ENCODE measurements at places on chromosomes 11 and 22. TPM values are rescaled to one million over a fixed set of nuclear protein-coding genes. Genes with fewer than 3 reads are reported as not detected.
A peak's percentile ranks its signal among the peaks of the same experiment; 100 is the strongest.

Gene PATE1
- total RNA-seq: not detected

Gene TPBGL
- 0.51 TPM for total RNA-seq

GRCh38 chr11:130510407-130511006, 62.1 kb downstream of the ADAMTS15 start:
- peak; percentile 56 for DNase-seq

GRCh38 chr22:32364210-32364609, 6.5 kb downstream of the RFPL3 start:
- DNase-seq: no peak

DNA sequence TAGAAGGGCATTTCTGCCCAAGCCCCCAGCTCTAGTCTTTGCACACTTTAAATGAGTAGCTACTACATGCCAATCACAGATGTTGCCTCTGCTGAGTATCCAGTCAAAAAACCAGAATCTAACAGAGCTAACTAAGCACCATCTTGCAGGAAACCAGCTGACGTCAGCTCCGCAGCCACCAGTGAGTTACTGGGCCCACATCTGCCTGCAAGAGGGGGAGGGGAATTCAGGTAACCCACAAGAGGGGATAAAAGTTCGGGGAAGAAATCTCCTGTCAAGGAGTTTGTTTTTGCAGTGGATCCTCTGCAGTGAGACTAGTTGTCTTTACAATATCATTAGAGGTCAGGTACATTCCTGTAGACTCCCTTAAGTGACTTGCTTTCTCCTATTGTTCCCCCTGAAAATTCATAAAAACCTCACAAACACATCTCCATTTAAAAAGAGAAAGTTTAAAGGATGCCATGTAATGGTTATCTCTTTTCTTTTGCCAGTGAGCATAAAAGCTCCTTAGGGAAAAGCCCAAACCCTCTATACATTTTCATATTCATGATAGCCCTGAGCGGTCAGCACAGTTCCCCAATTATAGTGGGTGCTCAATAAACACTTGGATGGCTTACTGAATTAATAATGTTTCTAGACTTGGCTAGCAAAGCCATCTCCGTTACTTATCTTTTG, 9.3 kb downstream of the CD44 start:
- DNase-seq: no peak

DNA sequence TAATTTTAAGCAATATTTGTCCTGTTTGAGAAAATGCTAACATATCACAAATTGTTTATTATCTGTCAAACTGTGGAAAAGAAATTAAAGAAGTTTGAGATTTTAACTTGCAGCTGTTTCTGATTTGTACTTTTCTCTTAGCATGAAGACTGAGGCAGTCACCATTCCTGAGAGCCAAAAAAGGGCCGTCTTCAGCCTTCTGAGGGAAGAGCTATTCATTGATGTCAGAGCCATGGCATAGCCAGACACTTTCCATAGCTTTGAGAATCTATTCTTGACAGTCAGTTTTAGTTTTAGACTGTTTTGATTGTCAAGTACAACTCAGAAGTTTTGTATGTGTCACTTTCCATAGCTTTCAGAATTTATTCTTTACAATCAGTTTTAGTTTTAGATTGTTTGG, 32.1 kb downstream of the YAP1 start:
- DNase-seq: peak; percentile 20

DNA sequence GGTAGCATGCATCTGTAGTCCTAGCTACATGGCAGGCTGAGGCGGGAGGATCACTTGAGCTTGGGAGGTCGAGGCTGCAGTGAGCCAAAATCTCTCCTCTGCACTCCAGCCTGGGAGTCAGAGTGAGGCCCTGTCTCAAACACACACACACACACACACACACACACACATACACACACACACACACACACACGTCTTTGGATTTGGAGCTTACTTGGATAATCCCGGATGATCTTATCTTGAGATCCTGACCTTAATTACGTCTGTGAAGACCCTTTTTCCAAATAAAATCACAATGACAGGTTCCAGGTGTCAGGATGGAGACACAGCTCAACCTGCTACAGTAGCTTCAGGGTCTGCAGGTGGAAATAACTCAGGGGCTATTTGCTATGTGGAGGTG, 1.1 kb downstream of the UPB1 start:
- DNase-seq: no peak

DNA sequence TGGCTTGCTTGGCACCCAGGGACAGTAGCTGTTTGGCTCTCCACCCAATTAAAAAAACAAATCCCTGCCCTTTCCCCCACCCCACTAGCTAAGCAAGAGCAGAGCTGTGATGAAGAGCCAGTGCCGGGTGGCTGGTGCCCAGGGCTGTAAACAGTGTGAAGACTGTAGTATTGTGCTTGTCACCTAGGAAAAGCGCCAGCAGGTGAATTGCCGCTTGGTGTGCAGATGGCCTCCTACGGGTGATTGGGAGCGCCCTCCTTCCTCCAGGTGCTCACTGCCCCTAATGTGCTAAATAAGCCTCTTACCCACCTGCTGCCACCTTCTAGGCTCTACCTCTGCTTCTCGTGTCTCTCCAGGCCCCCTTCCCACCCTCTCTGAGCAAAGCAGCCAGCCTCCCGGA, 18.4 kb upstream of the RAPSN start:
- no peak for DNase-seq

- no peak for DNase-seq
These were observed 26.9 kb upstream of the USP47 start for GRCh38 chr11:11814614-11815452.

DNA sequence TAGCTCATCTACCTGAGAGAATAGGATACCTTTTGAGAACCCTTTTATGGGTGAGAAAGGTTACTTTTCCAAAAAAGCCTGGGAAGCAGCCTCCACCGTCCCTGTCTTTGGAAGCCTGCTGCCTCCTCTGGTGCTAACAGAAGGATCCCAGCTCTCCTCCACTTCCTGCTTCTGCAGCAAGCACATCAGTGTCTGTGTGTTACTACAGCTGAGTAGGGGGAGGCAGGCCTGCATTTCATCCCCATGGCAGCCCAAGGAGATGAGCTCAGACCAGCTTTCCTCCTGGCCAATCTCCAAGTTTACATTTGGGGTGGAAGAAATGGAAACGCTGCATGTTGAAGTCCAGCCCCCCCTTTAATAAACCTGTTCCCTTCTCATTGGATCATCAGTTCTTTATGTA, 7.4 kb upstream of the CCDC34 start:
- peak; percentile 93 for DNase-seq

- peak; percentile 43 for DNase-seq
These were observed 125.8 kb downstream of the LDLRAD3 start for GRCh38 chr11:36069576-36070212.

- DNase-seq: no peak
These were observed 575.6 kb downstream of the INSC start for GRCh38 chr11:15690320-15690719.

DNA sequence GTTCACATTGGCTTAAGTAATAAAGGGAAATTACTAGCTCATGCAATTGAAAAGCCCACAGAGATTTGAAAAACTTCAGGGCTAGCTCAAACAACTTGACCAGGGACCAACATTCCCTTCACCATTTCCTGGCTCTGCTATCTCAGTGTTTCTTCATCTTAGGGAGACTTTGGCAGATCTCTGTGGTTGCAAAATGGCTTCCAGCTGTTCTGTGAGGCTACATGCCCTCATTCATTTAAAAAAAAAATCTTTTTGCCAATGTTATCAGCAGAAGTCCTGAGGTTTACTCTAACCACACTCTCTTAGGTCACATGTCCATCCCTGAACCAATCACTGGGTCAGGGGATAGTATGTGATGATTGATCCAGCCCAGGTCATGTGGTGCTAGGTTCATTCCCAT, 13.9 kb upstream of the RASSF10 start:
- DNase-seq: no peak
